Stimulated activated CD8-positive, alpha-beta memory T cell treated with anti-CD3 and anti-CD28 coated beads, Interleukin-2, amount 100 ng/mL, for 1 hour (primary cell): ENCODE measurements at places on chromosomes 12 and 14.
A peak's percentile ranks its signal among the peaks of the same experiment; 100 is the strongest.

DNA sequence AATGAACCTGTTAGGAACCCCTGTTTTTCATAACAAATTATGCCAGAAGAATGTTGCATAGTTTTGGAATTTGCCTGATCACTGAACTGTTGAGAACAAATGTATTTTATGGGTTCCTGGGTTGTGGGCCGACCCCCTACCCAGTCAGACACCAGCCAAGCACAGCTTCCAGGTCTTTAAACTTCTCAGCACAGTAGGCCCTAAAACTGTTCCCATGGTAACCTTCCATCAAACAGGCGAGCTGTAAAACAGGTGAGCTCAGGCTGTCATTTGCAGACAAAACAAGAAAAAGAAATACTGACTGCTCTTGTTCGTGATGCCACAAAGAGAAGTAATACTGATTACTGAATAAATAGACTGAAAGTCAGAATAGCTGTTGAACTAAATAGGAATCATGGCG is 147.0 kb downstream of the PTPRO start:
- DNase-seq: no peak

GRCh38 chr12:120862664-120863063 is 41.5 kb downstream of the SPPL3 start:
- no peak for DNase-seq

DNA sequence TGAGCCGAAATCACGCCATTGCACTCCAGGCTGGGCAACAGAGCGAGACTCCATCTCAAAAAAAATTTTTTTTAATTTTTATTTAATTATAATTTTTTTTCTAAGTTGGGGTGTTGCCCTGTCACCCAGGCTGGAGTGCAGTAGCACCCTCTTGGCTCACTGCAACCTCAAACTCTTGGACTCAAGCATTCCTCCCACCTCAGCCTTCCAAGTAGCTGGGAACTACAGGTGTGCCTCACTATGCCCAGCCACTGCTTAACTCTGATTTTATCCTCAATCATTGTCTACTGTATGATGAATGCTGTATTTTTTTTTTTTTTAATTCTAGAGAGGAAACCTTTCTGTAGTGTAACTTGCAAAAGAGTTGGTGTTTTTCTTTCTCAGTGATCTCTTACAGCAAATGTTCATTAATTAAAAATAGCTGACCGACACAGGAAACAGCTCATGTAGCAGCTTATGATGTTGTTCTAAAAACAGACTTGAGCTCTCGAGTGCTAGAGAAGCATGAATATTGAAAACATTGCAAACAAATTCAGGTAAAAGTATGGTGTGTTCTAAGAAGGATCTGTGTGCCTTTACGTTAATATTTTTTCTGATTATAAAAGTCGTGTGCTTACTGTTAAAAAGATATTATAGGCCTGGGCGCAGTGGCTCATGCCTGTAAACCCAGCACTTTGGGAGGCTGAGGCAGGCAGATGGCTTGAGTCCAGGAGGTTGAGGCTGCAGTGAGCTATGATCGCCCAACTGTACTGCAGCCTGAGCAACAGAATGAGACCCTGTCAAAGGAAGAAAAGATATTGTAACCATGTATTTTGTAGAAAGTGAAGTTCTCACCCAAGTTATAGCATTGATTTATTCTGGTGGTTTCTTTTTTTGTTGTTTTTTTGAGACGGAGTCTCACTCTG is 68.9 kb downstream of the FGD4 start:
- no peak for DNase-seq

DNA sequence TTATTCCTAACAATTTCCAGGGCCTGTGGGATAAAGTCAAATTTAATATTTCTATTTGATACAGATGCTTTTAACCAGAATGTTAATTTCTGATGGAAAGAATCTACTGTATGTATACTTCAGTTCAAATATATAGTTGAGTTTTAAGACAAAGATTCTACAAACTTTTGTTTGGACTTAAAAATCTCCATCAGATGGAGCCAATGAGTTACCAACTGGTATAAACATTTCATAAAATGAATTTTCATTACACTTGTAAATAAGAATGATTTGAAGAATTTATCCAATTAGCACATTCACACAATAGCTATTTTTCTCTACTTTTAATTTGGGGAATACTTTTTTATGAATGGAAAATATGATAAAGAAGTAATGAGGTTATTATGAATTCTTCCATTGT is 425.2 kb upstream of the MIS18BP1 start:
- no peak for DNase-seq

- DNase-seq: no peak
Measured at GRCh38 chr12:9973949-9974348, 2.7 kb downstream of the CLEC12A start.

- no peak for DNase-seq
Measured at GRCh38 chr14:20110438-20110837, at the start of gene OR4K17. Gene OR4K17 (plus strand): TSS chr14:20110739. CDS start chr14:20117500, 6,761 bp downstream.

DNA sequence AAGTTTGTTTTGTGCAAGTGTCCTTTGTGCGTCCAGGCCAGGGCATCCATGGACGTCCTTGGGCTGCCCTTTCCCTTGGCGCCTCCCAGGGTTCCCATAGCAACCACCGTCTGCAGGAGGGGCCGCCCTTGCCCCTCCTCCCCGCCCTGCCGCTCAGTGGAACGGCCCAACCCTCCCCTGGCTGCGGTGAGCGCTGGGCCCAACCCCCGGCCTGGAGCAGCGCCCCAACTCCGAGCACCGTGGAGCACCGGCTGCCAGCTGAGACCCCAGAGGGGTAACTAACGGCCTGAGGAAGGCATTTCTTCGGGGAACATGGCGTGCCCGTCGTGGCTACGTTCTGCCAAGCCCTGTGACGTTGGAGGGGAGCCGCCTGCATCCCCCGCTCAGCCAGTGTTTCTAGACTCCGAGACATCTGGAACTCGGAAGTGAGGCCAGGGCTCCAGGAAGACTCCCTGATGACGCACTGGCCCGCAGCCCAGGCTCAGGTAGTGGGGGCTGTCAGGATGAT is 5.3 kb upstream of the ACACB start:
- DNase-seq: no peak

DNA sequence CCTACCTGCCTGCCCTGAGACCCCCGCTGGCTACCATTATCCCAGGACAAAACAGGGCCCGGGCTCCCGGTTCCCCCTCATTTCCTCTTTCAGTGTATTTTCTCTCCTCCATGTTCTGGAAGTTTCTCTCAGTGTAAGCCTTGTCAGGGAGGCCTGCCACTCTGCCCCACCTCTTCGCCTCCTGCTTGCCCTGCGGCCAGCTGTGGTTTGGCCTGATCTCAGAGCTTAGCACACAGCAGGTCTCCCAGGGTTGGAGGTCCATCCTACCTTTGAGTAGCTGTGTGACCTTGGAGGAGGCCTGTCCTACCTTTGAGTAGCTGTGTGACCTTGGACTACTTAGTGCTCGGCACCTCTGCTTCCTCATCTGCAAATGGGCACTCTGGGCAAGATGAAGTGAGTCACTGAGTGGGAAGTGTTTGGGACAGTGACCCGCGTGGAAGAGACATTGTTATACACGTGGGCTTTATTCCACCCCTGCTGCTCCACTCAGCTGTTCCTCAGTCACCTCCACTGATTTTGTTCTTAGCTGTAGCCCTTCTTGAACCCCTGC is 212.7 kb downstream of the ZFP36L1 start:
- no peak for DNase-seq

- DNase-seq: no peak
Measured at GRCh38 chr12:107660861-107661415, 24.7 kb upstream of the PWP1 start.

GRCh38 chr12:107318806-107319532 is 225.6 kb upstream of the CRY1 start:
- no peak for DNase-seq

DNA sequence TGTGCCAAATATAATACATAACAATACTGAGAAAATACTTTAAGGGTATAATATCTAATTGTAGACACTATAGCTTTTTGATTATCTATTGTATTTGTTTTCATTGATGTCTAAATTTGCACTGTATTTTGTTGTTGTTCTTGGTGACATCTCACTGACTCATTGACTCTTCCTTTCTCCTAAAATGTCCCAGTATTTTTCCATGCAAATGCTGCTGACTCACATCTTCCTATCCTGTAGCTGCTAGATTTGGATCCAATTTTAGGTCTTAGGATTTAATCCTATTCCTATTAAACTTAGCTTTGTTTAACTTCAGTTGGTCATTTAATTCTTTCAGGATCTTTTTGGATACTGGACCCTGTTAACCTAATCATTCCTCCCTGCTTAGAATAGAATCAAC is 148.5 kb downstream of the TMTC2 start:
- no peak for DNase-seq

DNA sequence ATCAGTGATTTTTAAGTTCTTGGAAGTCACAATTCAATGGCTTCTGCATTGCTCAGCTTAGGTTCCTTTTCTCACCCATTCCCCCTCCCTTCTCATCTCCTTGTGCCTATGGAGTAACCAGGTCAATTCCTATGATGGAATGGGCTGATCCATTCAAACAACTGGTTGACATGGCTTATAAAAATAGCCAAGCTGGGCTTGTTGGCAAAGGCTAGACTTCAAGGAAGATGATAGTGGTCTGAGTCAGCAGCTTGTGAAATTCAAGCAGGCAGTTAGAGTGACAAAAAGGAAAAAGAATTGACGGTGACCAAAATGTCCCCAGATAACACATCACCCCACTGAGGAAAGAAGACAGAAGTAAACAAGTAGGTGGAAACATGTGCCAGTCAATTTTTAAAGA is 119.9 kb upstream of the PCED1B start:
- no peak for DNase-seq

- no peak for DNase-seq
Measured at GRCh38 chr14:36768638-36769337, 107.1 kb downstream of the PAX9 start.

- DNase-seq: no peak
Measured at GRCh38 chr12:75460204-75460603, 20.4 kb upstream of the GLIPR1 start.

DNA sequence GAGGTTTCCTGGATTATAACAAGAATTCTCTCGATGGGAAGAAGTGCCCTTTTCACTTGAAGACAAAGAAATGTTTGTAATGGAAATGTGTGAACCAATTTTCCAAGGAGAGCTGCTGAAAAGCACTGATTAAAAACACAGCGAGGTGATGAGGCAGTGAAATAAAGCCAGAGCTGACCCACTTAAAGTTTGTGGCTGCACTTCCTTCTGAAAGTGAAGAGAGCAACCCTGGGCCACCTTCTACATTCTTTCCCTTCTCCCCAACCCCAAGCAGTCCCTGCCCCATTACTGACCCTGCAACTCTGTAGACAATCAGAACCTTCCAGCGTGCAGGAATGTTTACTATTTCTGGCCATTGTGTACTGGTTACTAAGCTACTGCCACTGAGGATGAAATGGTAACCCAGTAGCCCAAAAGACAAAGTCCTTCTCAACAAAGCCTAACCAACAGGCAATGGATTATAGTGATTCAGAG is 173.9 kb downstream of the TTC7B start:
- no peak for DNase-seq

GRCh38 chr14:65962952-65963351 is 523.2 kb upstream of the CCDC196 start:
- no peak for DNase-seq

DNA sequence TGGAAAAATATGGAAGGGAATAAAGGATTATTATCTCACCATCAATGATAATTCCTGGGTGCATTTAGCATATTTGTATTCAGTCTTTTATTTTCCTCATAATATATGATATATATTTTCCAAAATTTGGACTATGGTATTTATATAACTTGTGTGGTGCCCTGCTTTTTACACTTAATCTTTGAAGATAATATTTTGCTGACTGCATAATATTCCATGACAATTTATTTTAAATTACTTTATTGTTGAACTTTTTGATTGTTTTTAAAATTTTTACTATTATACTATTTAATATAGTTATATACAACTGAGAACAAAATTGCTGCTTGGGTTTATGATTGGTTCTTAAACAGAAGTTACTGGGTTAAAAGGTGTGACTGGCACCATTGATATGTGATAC is 212.3 kb downstream of the TTC6 start:
- DNase-seq: no peak

GRCh38 chr12:76094754-76095153 is 10.3 kb upstream of the NAP1L1 start:
- DNase-seq: no peak

DNA sequence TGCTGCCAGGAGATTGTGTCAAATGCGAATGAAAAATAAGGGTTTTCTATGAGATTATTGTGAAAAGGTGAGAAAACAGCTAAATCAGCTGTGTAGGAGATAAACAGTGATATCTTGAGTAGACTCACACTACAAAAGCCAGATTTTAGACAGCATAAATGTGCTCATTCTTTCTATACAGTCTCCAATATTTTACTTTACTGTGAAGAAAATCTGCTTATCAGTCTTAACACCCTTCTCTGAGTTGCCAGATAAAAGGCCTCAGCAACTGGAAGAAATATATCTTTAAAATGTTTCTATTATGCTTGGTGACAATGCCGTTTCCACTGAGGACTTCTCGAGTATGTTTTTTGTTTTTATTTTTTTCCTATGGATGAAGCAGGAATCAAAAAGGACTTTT is 47.0 kb upstream of the PTCSC3 start:
- no peak for DNase-seq

GRCh38 chr14:23320584-23321571 is at the start of gene PABPN1:
Gene PABPN1 (plus strand): TSS chr14:23321457. CDS start chr14:23321470, 13 bp downstream.
- peak; percentile 91 for DNase-seq

GRCh38 chr12:6294156-6295093 is 16.1 kb upstream of the PLEKHG6 start:
- no peak for DNase-seq

DNA sequence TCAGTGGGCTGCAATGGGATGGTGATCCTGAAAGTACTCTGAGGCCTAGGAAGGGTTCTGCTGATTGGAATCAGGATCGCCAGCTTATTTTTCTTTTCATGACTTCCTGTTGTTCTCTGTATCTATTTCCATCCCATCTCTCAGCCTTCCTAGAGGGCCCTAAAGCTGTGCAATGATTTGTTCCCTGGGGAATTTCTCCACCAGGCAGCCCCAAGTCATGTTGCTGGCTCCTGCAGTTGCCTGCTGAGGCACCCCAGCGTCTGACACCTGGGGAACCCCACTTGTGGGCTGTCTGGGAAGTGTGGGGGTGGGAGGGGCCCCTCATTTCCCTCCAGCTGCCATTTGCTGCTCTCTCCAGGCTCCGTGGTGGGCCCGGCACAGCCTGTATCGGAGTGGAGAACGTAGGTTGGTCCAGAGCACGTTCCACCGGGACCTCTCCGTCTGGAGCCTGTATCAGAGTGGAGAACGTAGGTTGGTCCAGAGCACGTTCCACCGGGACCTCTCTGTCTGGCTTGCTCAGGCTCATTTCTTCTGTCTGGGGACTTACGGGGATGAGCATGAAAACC is 138.3 kb downstream of the TSPAN9 start:
- DNase-seq: no peak

DNA sequence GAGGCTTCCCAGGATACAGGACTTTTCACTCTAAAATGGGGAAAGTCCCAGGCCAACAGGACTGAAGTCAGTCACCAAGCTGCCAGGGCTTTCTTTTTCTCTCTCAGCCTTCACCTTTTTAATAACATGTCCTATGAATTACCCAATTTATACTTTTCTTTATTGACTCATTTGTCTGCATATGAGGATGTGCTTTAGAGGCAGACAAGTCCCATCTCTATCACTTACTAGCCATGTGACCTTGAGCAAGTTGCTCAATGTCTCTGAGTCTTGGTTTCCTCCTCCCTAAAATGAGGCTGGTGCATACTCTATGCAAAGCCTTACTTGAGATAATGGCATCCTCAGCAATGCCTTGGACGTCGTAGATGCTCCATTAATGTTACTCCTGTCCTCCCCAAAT is 98.1 kb upstream of the TMPO start:
- DNase-seq: no peak

- DNase-seq: no peak
Measured at GRCh38 chr12:99154216-99154982, 493.2 kb upstream of the GARIN6 start.
